ENCODE measurements at places on chromosomes 16 and 17.

- DNase-seq, result no peak
Observed at GRCh38 chr16:69613378-69614154, 47.8 kb downstream of the NFAT5 start.

DNA sequence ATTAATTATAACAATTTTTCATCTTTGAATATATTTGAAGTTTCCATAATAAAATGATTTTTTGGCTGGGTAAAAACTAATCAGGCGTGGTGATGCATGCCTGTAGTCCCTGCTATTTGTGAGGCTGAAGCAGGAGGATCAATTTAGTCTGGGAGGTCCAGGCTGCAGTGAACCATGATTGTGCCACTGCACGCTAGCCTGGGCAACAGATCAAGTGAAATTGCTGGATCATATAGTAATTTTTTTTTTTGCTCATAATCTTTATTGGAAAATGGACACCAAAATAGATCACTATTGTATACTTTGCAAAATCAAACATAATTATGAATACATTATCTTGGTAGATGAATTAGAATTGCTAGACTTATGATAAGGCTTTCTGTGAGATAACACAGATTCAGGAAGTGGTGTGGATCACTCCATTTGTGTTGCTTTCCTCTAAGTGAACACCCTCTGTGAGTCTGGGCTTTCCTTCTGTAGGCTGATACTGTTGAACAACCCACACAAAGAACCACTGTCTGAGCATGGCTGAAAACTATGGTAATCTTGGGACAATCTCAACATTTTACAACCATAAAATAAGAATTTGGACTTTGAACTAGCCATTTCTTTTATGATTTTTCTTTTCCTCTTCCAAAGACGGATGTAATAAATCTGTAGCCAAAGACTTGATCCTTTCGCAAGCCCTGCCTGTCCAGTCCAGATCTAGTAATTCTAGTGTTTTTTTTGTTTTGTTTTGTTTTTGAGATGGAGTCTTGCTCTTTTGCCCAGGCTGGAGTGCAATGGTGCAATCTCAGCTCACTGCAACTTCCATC, 5.6 kb upstream of the ST3GAL2 start:
- no peak for DNase-seq

DNA sequence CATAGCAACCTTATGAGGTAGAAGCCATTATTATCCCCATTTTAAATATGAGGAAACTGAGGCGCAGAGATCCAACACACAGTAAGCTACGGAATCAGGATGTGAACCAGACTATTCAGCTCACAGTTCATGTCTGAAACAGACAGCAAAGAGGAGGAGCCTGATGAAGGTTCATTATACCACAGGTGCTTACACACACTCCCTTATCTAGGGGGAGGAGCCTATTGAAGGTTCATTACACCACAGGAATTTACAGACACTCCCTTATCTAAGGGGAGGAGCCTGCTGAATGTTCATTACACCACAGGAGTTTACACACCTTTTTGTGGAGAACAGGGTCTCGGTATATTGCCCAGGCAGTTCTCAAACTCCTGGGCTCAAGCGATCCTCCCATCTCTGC, 21.9 kb downstream of the C16orf95 start:
- no peak for DNase-seq

DNA sequence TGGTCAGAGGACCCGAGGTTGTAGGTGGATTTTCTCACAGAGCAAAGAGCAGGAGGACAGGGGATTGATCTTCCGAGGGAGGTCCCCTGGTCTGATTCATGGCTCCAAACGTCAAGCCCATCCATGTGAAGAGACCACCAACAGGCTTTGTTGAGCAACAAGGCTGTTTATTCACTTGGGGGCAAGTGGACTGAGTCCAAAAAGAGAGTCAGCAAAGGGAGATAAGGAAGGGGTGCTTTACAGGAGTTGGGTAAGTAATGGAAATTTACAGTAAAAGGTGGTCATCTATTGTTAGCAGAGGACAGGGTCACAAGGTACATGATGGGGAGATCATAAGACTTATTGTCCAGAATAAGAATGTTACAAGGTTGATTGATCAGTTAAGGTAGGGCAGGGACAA, 2285.8 kb downstream of the TP53TG3F start:
- DNase-seq, result no peak

DNA sequence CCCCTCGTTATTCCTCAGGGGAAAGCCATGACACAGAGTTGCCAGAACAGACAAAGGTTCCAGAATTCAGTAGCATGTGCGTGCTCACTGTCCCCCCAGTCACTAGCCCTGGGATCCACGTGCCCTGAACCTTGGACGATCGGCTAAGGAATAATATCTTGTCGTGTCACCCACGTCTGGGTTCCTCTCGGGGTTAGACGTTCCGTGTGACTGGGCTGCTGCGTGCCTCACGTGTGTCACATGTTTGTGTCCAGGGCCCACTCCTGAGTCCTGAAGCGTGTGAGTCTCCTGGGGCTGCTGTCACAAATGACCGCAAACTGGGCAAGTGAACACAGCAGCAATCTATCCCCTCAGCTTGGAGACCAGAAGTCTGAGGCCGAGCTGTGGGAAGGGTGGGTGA, 12.4 kb upstream of the ZNF469 start:
- no peak for DNase-seq
